ENCODE measurements at places on chromosomes 4 and X. TPM values are rescaled to one million over a fixed set of nuclear protein-coding genes. Genes with fewer than 3 reads are reported as not detected.

Gene CCNG2
- total RNA-seq, result 21.8 TPM

Gene TFE3
- 37.2 TPM for total RNA-seq

Gene MAGEA10
- not detected for total RNA-seq

Gene SLC4A4
- 8.5 TPM for total RNA-seq

Gene EREG
- total RNA-seq, result under 0.01 TPM

Gene NLGN4X
- total RNA-seq, result not detected

Gene SLC26A1
- total RNA-seq, result 0.47 TPM

Gene CXCL1
- 1.5 TPM for total RNA-seq

Gene RAI2
- 1.1 TPM for total RNA-seq

Gene PFKFB1
- total RNA-seq, result 0.16 TPM

Gene AKAP4
- total RNA-seq, result not detected

Gene NKAP
- 3.8 TPM for total RNA-seq

Gene ATOH1
- not detected for total RNA-seq

Gene LRCH2
- total RNA-seq, result 4.6 TPM

Gene ODAPH
- total RNA-seq, result not detected

Gene GNRHR
- not detected for total RNA-seq

Gene PDCL2
- total RNA-seq, result not detected

Gene PRPS2
- total RNA-seq, result 18.9 TPM

Gene PCSK1N
- 0.09 TPM for total RNA-seq

Gene PRAF2
- total RNA-seq, result 8.2 TPM

Gene ADGRG4
- total RNA-seq, result not detected

Gene ITM2A
- total RNA-seq, result 2.1 TPM

Gene FHDC1
- total RNA-seq, result 0.16 TPM

Gene MAOB
- total RNA-seq, result 5.5 TPM
